Stimulated activated CD4-positive, alpha-beta T cell treated with anti-CD3 and anti-CD28 coated beads, Interleukin-1b, Interleukin-23, amount 100 ng/mL, for 48 hours (primary cell): ENCODE measurements at places on chromosomes 6 and 20.
A peak's percentile ranks its signal among the peaks of the same experiment; 100 is the strongest.

GRCh38 chr6:106360410-106360988 lies at the start of gene CRYBG1:
Gene CRYBG1, plus strand, starts transcription at chr6:106360717. Its CDS starts 192 bp downstream, at chr6:106360909.
- DNase-seq = peak; percentile 69

- DNase-seq = no peak
Measured at GRCh38 chr6:111803804-111804203, 69.4 kb downstream of the FYN start.

- DNase-seq = no peak
Measured at GRCh38 chr6:144286503-144287393, 1.6 kb downstream of the UTRN start.

GRCh38 chr20:62063315-62063980 lies 2.2 kb downstream of the TAF4 start:
- no peak for DNase-seq

DNA sequence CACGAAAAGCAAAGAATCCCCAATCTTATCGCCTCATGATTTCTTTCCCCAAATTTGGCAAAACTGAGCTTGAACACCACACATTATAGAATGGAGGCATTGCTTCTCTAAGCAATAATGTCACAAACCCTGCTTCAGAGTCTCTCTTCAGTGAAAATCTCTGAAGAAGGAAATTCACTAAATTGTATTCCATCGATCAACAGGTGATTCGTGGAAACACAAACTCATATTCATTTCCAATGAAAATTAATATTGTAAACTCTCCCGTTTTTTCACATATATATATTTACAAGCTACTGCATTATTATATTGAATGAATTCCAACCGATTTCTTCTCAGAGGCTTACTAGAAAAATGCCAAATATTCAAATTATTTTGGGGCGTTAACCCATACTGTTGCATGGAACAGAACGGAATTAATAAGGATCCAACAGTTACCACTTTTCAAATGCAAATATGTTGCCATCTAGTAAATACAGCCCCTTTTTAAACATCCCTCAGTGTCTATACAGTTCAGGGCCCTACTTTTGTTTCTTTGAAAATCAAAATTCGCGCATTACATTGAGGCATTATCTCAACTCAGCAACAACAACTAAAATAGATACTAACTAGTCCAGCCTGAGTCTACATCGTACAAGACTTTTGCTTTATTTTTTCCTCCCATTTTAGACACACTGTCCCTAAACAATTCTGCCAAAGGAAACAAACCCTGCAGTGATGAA lies 1.3 kb downstream of the KIF13A start:
- no peak for DNase-seq

- DNase-seq = no peak
Measured at GRCh38 chr6:79984261-79984660, 20.2 kb upstream of the TTK start.

- no peak for DNase-seq
Measured at GRCh38 chr6:156590482-156590881, 186.7 kb upstream of the ARID1B start.

GRCh38 chr6:47075741-47076421 lies 33.7 kb upstream of the ADGRF1 start:
- DNase-seq = no peak

DNA sequence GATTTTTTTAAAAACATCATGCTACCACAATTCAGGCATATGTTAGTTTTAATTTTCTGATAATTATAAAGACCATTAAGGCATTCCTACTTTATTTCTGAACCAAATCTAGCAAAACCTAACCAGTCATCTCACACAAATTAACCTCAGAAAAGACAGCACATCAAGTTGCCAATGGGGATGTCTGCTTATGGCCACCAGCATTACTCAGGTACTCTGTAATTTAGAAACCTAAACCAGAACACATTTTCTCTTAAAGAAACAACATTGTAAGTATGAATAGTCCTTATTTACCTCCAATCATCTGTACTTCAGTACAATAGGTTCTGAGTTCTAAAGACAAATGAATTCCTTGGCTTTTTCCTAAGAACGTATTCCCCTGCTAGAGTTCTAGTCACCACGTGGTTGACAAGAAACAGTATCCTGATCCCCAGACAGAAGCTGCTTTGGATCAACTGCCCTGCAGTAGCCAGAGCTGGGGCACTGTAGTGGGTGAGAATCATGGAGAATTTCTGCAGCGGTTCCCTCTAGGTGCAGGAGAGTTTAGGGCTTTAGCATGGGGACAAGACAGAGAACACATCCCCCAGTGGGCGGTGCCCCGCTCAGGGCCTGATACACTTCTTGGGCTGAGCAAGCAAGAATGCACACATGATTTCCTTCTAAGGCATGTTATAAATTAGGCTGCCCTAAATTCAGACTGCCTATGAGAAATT lies 15.4 kb downstream of the GCLC start:
- no peak for DNase-seq

GRCh38 chr20:16479666-16480065 lies 93.6 kb downstream of the KIF16B start:
- DNase-seq = no peak

DNA sequence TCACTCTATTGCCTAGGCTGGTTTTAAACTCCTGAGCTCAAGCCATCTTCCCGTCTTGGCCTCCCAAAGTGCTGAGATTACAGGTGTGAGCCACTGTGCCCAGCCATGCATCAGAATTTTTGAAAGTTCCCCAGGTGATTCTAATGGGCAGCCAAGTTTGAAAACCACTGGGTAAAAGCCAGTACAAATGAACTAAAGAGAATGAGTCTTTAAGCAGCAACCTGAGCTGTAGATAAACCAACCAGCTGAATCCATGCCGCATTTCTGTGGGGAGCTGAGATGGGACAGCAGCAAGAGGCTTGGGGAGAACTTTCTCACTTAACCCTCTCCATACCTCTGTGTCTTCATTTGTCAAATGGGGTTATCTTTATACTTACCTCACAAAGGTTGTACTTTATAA lies 67.5 kb downstream of the VEGFA start:
- no peak for DNase-seq

GRCh38 chr6:38570750-38571149 lies 69.0 kb downstream of the BTBD9 start:
- DNase-seq = no peak

DNA sequence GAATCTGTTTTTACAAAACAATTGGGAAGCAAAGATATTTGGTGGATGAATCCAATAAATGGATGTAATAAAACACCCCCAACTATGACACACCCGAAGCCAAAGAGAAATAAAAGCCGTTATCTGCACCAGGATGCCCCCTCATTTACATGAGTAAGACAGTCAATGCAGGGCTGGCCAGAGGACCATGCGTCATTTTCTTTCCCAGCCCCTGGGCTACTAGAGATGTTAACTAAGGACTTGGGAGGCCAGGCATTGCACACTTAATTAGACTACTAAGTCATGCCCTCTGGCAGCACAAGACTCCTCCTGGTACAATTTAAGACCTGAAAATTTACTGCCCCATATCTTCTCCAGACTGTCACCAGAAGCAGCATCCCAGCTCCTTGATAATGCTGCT lies 3.2 kb downstream of the LEMD2 start:
- DNase-seq = no peak

- no peak for DNase-seq
Measured at GRCh38 chr20:42082611-42083010, 464.4 kb upstream of the CHD6 start.

GRCh38 chr6:27478141-27478705 lies 5.3 kb upstream of the ZNF184 start:
- no peak for DNase-seq

GRCh38 chr6:16671302-16672289 lies 89.7 kb downstream of the ATXN1 start:
- DNase-seq = no peak

DNA sequence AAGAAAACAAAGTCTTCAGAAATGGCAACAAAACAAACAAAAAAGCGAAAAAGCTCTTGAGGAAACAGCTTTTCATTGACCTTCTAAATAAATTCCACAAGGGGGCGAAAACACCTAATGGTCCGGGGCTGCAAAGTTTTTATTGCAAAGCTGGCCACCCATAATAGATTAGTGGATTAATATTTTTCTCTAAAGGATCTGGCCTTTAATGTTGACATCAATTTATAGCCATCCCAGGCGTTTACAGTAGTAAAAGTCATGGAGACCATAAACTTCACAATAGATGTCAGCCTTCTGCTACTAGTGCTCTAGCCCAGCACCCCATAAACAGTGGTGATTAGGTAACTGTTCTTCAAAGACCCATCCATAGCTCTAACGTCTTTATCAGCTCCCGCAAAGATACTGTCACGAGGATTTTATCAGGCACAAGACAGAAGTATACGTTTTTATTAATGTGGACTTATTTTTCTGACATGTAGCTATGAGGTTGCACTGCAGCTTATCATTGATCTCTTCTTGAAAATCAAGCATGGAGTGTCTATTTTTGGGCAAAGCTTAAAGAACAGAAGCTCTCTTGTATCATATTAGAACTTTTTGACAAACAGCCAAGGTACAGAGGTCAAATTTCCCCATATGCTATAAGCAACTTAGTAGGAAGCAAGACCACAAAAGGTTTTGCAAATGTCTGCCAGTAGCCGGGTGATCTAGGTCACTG lies 4.7 kb downstream of the CITED2 start:
- DNase-seq = no peak

- no peak for DNase-seq
Measured at GRCh38 chr6:73421534-73421933, 26.9 kb downstream of the DDX43 start.

GRCh38 chr6:170416959-170417606 lies 110.5 kb downstream of the FAM120B start:
- no peak for DNase-seq

DNA sequence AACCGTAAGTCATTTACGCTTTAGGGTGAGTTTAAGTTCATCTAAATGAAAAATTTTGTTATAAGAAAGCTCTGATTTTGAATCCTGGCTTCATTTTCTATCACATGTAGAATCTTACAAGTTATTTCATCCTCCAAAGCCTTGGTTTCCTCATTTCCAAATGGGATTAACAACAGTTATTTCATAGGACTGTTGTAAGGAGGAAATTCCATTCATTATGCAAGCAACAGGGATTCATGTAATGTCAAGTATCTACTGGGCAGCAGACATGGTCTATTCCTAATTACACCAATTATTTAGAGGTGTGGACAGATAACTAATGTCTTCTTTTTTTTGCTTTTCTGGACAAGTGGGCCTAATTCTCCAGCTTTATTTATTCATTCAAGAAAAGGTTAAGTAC lies 154.0 kb downstream of the PDSS2 start:
- DNase-seq = no peak

DNA sequence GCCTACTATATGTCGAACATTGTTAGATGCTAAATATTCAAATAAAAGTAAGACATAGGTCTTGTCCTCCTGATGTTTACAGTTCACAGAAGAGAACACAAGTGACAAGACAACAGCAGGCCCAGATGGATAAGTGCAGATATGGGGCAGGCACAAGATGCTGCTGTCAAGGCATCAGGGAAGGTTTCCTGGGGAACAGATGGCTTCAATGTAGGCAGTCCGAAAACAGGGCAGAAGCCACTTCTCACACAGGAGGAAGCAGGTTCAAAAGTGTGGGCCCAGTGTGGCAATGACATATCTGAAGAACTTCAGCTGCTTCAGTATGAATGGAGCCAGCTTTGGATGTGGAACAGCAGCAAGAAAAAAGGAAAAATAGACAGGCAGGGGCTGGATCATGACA lies 32.5 kb downstream of the HLA-DPB1 start:
- no peak for DNase-seq

- DNase-seq = no peak
Measured at GRCh38 chr6:167781868-167782267, 44.8 kb upstream of the AFDN start.

DNA sequence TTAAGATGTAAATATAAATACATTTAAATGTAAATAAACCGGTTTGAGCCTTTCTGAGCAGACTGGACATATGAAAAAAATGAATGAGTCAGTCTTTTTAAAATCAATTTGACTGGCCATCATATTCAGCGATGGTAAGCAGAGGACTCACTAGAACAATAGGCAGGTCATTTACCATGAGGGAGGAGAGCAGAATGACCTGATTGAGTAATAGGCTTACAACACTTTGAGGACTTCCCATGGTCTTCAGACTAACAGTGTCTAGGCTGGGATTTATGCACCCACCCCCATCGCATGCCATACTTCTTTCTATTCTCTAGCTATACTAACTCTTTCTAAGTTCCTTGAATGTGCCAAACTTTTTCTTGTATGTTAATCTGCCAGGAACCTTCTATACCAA lies 241.9 kb upstream of the RAB32 start:
- no peak for DNase-seq

- DNase-seq = no peak
Measured at GRCh38 chr6:155340464-155341129, 26.3 kb upstream of the TFB1M start.

DNA sequence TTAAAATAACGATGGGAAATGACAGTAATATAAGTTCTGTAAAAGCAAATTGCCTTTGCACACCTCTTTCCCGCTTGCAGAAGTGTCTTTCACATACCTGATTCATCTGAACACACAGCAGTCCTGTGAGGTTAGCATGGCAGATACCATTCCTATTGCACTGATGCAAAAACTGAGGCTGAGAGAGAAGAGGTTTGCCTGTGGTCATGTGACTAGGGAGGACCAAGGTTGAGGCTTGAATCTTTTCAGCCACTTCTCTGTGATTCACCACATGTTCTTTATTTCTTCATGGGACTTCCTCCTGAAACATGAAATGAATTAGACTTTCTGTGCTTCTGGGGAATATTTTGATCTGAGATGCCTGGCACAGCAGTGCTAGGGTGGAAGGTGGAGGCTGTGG lies 92.9 kb downstream of the VEGFA start:
- no peak for DNase-seq

GRCh38 chr20:60236613-60237012 lies 278.4 kb downstream of the CDH26 start:
- no peak for DNase-seq

- DNase-seq = no peak
Measured at GRCh38 chr20:46251211-46251673, 57.1 kb downstream of the CDH22 start.

- no peak for DNase-seq
Measured at GRCh38 chr6:56087421-56087820, 160.0 kb downstream of the COL21A1 start.

GRCh38 chr6:34457742-34458735 lies 7.8 kb upstream of the PACSIN1 start:
- DNase-seq = no peak

GRCh38 chr6:45946352-45946751 lies 69.3 kb downstream of the CLIC5 start:
- no peak for DNase-seq

DNA sequence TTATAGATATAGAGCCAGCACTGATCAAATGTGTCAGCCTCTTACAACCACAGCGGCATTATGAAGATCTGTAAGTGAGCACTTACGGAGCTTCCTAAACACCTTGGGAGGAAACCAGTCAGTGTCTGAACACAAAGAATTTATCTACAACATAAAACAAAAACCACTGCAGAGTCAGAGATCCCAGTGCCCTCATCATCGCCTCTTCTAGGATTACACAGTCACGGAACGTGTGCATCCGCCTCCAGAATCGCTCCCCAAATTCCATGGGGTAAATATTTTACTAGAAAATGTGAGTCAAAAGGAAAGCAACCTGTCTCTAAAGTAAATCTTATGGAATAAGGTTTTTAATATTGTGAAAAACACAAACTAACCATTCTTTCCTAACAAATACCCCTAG lies 243.6 kb downstream of the PACRG start:
- DNase-seq = no peak

- no peak for DNase-seq
Measured at GRCh38 chr20:22582964-22583772, 1.2 kb downstream of the FOXA2 start.

GRCh38 chr20:47133809-47134456 lies 222.6 kb downstream of the ZMYND8 start:
- no peak for DNase-seq

GRCh38 chr6:2828629-2829028 lies 13.0 kb downstream of the SERPINB1 start:
- no peak for DNase-seq
